Neural crest cell (in vitro differentiated cells): ENCODE measurements at places on chromosomes 4 and X. TPM values are rescaled to one million over a fixed set of nuclear protein-coding genes. Genes with fewer than 3 reads are reported as not detected.

SPACA5 gene
- not detected in 2 replicates for total RNA-seq

CCDC110 gene
- total RNA-seq, result 0.14 and 0.16 TPM in 2 replicates

DNA sequence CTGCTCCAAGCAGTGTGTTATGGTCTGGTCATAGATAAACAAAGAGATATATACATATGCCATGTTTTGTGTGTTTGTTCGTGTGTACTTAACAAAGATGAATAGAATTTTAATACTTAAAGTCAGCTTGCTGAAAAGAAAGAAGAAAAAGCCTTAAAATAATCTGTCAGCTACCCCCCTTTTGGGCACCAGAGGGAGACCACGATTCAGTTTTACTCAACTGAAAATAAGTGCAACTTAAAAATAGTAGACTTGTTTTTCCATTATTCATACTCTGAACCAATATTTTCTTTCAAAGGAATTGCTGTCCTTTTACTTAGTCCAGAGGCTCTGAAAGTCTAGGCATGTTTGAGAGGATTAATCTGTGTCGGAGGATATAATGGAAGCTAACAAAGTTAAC, 181.7 kb upstream of the AGTR2 start:
- no peak for DNase-seq
- H3K27ac ChIP-seq, result no peak overlapping the region
- H3K27me3 ChIP-seq, result peaks cover 2% of the 10 kb centered on the region
- no peaks in the 10 kb centered on the region for H3K4me1 ChIP-seq

DNA sequence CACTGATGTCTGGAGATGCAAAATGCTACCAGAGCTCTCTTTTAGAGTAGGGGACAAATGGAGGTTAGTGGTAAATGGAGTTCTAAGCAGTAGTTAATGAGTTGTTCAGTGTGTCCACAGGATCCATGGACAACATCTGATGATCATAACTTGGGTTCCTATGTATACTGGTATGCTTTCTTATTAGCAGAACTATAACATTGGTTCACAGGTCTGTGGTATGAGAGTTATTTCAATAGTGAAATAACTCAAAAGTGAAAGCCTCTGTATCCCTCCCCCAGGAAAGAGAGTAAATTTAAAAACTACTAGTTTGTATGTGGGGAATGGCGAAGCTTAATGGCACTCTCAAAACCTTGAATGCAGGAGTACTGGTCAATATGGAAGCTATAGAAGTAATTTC, 363.5 kb upstream of the EMCN start:
- no peaks in the 10 kb centered on the region for H3K27me3 ChIP-seq
- no peak overlapping the region for H3K27ac ChIP-seq
- no peaks in the 10 kb centered on the region for H3K4me1 ChIP-seq
